ENCODE measurements at places on chromosomes 12 and 14. TPM values are rescaled to one million over a fixed set of nuclear protein-coding genes. Genes with fewer than 3 reads are reported as not detected.

Gene TMPRSS12
- total RNA-seq = not detected

Gene PRB2
- total RNA-seq = not detected

Gene TSPAN9
- total RNA-seq = 0.07 TPM

Gene ASPG
- not detected for total RNA-seq

Gene TGFB3
- 2.0 TPM for total RNA-seq

Gene KCNH3
- total RNA-seq = 1.8 TPM

Gene OAS2
- total RNA-seq = 131 TPM

Gene SRRM4
- total RNA-seq = not detected

Gene RD3L
- total RNA-seq = not detected

Gene PAPLN
- 0.36 TPM for total RNA-seq

Gene CLEC4A
- total RNA-seq = 0.55 TPM

Gene OAS3
- 50.4 TPM for total RNA-seq

Gene KCNH5
- not detected for total RNA-seq

Gene BDKRB2
- not detected for total RNA-seq

Gene RAD9B
- 0.89 TPM for total RNA-seq

Gene KRT73
- 4.5 TPM for total RNA-seq

Gene SIX6
- total RNA-seq = not detected

Gene LRP1-AS
- not detected for total RNA-seq

Gene KRT6C
- not detected for total RNA-seq

Gene DACT1
- total RNA-seq = 25.6 TPM

Gene RNU6-7
- not detected for total RNA-seq

Gene EXOC3L4
- total RNA-seq = not detected

Gene CCDC198
- not detected for total RNA-seq

Gene CLEC14A
- total RNA-seq = not detected

Gene ITPR2
- 33.8 TPM for total RNA-seq

Gene PPFIA2
- not detected for total RNA-seq

Gene FAM186B
- total RNA-seq = 0.19 TPM

Gene NKX2-1
- total RNA-seq = not detected

Gene KRT6B
- total RNA-seq = not detected

Gene RNASE3
- not detected for total RNA-seq

Gene DLK1
- total RNA-seq = not detected

Gene CD4
- 224 TPM for total RNA-seq

Gene GABARAPL1
- total RNA-seq = 9.0 TPM

Gene ASCL1
- total RNA-seq = not detected

Gene LTBR
- 0.35 TPM for total RNA-seq

Gene ACADS
- total RNA-seq = 14.8 TPM

Gene LRRC43
- total RNA-seq = not detected

Gene ZNF140
- 16.3 TPM for total RNA-seq

Gene NRL
- 3.1 TPM for total RNA-seq

Gene ALDH6A1
- 15.9 TPM for total RNA-seq

Gene RASSF8
- 1.0 TPM for total RNA-seq

Gene ARL6IP4
- 166 TPM for total RNA-seq
